ENCODE measurements at places on chromosomes 5 and 9.

- no peak for DNase-seq
Observed at GRCh38 chr5:36537724-36538123, 68.7 kb upstream of the SLC1A3 start.

GRCh38 chr9:76962732-76963131 is 56.7 kb upstream of the FOXB2 start:
- DNase-seq, result no peak

- DNase-seq, result no peak
Observed at GRCh38 chr9:94773655-94774054, 47.2 kb downstream of the AOPEP start.

GRCh38 chr9:89218040-89218928 is 39.7 kb upstream of the SHC3 start:
- DNase-seq, result no peak

GRCh38 chr5:55557123-55557522 is 22.4 kb upstream of the PLPP1 start:
- no peak for DNase-seq

DNA sequence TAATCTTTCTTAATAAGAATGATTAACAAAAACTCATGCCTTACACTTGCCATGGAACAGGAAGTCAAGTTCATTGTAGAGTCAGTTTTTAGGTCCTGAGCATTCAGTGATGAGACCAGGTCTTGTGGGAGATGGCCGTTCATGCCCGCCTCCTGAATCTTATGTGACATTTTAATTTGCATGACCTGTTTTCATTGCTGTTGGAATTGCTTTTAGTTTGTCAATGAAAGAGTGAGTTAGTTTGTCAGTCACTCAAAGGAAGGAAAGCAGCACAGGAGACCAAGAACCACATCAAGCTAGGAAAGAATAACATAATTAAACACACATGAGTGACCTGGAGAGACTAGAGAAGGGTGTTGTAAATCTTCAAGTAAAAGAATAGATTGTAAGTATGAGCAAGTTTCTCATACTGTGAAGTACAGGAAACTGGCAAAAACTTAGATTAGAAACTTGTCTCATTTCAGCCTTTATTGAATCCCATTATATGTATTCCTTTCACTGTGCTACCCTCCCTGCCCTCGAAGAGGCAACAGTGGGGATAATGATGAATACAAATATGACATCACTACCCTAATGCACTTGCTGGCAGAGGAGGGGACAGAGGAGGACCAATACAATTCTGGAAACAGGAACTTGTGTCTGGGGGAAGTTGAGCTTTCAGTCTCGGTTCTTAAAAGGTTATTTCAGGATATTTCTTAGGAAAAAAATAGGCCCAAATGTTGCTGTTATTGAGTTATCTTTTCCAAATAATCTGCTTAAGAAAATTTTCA is 64.3 kb upstream of the C6 start:
- no peak for DNase-seq

- no peak for DNase-seq
Observed at GRCh38 chr9:104138243-104138868, 44.2 kb downstream of the SMC2 start.

DNA sequence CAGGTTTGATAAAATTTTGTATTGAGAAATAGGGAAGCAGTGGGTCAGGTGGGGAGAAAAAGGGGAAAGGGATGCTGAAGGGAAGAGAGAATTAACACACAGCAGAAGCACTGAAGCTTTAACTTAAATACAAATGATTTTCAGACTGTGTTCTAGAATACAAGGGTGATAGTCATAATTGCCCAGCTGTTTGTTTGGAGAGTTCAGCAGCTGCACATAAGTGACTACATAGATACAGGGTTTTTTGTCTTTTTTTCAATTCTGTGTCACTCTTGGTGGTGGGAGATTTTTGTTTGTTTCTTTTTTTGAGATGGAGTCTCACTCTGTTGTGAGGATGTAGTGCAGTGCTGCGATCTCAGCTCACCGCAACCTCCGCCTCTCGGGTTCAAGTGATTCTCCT is 590.4 kb upstream of the SEMA6A start:
- DNase-seq, result no peak

GRCh38 chr5:116612431-116612830 is 37.8 kb upstream of the SEMA6A start:
- no peak for DNase-seq

DNA sequence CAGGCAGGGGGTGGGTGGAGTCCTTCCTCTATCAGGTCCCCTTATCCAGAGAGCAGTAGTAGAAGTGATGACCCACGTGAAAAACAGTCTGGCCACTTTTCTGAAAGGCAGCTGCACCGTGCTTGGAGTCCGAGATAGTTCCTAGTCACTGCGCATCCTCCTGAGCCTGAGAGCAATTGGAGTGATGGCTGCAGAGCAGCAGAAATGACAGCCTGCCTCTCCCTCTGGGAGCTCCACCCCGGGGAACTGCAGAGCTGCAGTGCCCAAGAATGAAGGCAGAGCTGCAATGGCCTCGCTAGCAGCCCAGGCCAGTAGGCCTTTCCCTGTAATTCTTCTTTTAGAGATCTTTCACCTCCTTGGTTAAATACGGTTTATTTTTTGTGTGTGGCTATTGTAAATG is 82.6 kb downstream of the CETN3 start:
- DNase-seq, result peak; percentile 4

DNA sequence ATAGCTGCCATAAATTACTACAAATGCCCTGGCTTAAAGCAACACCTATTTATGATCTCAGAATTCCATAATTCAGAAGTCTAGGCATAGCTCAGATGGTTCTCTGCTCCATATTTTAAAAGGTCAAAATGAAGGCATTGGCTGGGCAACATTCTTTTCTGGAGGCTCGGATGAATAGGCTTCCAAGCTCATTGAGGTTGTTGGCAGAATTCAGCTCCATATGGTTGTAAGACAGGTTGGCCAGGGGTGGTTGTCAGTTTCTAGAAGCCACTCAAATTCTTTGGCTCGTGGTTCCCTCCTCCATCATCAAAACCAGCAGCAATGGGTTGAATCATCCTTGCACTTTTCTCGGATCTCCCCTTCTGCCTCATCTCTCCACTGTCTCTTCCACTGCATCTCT is 49.4 kb downstream of the TGFBR1 start:
- DNase-seq, result no peak

GRCh38 chr5:142063878-142064331 is 44.7 kb upstream of the NDFIP1 start:
- peak; percentile 94 for DNase-seq

GRCh38 chr9:111000202-111000601 is 38.1 kb downstream of the LPAR1 start:
- DNase-seq, result no peak

- no peak for DNase-seq
Observed at GRCh38 chr9:1018121-1018520, 32.0 kb upstream of the DMRT2 start.

DNA sequence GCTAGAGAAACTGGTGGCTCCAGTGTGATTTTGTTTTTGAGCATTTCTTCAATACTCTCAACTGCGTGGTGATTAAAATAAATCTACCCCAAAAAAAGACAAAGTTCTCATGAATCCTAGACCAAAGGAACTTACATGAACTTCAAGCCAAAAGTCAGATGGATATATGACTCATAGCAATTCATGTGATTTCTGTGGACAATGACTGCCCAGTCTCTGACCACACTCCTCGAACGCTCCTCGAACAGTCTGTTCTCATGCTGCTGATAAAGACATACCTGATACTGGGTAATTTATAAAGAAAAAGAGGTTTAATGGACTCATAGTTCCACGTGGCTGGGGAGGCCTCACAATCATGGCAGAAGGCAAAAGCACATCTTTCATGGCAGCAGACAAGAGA is 46.4 kb upstream of the CEP78 start:
- DNase-seq, result no peak

DNA sequence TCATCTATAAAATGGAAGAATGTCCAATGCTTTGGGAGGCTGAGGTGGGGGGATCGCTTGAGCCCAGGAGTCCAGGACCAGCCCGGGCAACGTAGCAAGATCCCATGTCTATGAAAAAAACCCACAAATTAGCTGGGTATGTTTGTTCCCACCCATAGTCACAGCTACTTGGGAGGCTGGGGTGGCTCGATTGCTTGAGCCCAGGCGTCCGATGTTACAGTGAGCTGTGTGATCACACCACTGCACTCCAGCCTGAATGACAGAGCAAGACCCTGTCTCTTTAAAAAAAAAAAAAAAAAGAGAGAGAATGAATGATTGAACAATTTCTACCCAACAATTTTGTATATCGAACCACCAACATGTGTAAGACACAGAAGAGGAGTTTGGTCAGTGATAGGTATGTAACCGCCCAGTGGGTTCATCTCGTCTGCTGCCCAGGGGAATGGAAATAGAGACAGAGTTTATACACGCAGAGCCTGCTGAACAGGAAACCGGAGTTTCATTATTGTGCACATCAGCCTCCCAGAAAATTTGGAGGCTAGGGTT is 26.2 kb upstream of the ERGIC1 start:
- DNase-seq, result no peak

DNA sequence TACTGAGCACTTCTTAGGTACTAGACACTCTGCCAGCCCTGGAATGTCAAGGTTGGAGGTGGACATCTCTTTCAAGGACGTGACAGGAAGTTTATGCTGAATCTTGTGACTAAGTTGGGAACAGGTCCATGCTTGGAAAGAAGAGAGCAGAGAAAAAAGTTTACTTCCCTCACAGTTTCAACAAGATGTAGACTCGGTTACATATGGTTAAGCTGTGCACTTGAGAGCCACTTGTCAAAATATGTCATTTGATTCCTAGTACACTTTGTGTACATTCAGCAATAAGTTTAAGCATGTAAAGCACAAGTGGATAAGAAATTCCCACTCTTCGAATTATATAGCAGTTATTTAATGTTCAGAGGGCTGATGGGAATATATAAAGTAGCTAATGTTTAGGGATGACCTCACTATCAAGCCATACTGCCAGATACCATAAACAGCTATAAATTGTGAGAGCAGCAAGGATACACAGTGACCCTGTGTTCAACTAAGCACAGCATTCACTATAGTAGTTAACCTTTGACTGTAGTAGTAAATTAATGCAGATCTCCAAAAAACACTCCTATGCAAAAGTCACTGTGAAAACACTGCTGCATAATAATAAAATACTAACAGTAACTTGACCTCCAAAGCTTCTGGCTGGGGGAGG is 1944.6 kb upstream of the WWC1 start:
- DNase-seq, result no peak

GRCh38 chr5:172403189-172403796 is 51.0 kb downstream of the SH3PXD2B start:
- DNase-seq, result peak; percentile 23

DNA sequence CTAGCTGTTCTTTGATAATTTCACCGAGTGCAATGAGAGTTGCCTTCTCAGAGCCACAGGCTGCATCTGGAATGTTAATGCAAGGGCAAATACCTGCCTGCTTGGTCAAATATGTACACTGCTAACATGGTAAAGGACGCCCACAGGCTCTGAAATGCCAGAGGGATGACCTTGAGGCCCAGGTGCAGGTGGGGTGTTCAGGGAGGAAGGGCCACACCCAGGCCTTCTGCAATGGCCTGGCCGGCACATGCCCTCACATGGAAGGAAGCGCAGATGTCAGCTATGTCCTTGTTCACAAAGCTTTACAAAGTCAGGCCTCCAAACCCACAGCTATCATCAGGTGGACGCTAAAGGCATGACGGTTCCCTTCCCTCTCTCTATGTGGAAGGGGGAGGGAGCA is 48.6 kb downstream of the HRH2 start:
- DNase-seq, result no peak

DNA sequence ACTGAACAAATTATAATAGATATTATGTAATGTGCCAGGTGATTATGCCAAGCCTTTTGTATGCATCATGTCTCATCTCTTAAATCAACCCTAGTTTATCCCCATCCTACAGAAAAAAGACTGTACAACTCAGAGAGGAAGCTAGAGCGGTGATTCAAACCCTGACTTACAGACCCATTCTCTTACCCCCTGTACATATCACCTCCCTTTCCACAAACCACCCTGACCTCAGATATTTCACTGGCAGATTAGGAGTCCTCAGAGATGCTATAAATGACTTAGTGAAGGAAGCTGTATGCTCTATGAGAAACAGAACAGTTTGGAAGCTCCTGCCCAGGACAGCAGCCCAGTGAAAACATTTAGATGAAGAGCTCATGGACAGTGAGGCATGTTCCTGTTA is 79.1 kb upstream of the RARS1 start:
- DNase-seq, result no peak

GRCh38 chr5:23631302-23632045 is 124.1 kb downstream of the PRDM9 start:
- no peak for DNase-seq

GRCh38 chr5:169945831-169946261 is 34.4 kb downstream of the INSYN2B start:
- no peak for DNase-seq

- no peak for DNase-seq
Observed at GRCh38 chr5:155750101-155750500, 576.9 kb upstream of the SGCD start.

GRCh38 chr5:149932445-149933350 is 11.9 kb downstream of the PDE6A start:
- DNase-seq, result peak; percentile 66

Data from BE2C (cell line).